Mammary epithelial cell (primary cell): ENCODE measurements at places on chromosomes 5 and 9. TPM values are rescaled to one million over a fixed set of nuclear protein-coding genes. Genes with fewer than 3 reads are reported as not detected.

GRCh38 chr9:101791938-101792337 lies 53.5 kb upstream of the GRIN3A start:
- DNase-seq, result peak; percentile 11

DNA sequence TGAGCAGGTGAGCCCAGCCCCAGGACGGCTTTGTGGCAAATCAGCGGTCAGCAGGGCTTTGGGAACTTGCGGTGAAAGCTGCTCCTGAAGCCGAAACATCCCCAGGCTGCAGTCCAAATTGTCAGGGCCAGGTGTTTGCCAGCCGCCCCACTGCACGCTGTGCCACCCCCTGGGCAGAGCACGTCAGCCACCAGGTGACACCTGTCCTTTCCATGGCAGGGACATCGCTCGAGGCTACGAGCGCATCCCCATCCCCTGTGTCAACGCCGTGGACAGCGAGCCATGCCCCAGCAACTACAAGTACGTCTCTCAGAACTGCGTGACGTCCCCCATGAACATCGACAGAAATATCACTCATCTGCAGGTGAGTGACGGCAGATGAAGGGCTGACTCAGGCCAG lies 64.4 kb upstream of the CACNA1B start:
- no peak for DNase-seq

GRCh38 chr5:44770780-44771717 lies 37.7 kb upstream of the MRPS30 start:
- DNase-seq, result no peak

GRCh38 chr9:113720495-113720894 lies 155.6 kb upstream of the ZNF618 start:
- no peak for DNase-seq

- no peak for DNase-seq
Observed at GRCh38 chr9:136690806-136691261, 3.6 kb upstream of the AGPAT2 start.

- DNase-seq, result no peak
Observed at GRCh38 chr5:171926311-171926710, 80.1 kb downstream of the FBXW11 start.

GRCh38 chr5:2182020-2182419 lies 299.3 kb upstream of the IRX4 start:
- DNase-seq, result no peak

GRCh38 chr9:106616026-106616425 lies 246.9 kb upstream of the ZNF462 start:
- no peak for DNase-seq

DNA sequence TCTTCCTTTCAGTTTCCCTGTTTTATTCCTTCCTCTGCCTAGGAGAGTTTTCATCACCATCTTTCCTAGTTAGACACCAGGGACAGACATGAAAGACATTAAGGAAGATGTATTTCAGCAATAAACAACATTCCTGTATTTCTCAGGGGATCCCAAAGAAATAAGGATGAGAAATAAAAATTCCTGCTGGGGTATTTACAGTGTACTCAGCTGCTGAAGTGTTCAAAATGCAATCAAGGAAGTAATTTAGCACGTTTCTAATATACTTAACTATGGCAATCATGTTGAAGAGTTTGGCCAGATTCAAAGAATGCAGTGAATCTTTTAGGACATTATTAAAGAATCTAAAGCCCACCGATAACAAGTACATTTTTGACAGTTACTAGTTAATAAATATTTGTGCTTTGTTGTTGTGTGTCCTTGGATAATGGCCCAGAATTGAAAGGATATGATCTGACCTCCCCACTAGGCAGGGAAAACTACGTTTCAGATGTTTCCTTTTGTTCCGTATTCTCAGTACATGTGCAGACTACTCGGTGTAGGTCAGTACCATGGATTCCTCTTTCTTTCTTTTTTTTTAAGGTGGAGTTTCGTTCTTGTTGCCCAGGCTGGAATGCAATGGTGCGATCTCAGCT lies 46.8 kb downstream of the INIP start:
- no peak for DNase-seq

GRCh38 chr5:60489377-60489776 lies 210.6 kb downstream of the DEPDC1B start:
- no peak for DNase-seq

DNA sequence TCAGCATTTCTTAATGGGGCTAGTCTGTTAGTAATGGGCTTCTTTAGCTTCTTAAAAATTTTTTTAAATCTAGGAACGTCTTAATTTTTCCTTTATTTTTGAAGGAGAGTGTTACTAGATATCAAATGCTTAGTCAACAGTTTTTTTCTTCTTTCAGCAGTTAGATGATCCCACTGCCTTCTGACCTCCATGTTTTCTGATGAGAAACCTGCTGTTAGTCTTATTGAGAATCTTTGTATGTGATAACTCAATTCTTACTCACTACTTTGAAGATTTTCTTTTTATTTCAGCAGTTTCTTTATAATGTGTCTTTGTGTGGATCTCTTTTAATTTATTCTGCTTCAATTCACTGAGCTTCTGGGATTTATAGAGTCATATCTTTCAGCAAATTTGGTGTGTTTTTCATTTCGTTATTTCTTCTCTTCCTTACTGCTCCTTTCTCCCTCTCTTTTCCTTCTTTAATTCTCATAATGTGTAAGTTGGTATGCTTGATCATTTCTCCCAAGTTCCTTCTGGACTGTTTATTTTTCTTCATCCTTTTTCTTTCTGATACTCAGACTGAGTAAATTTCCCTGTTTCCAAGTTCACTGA lies 205.8 kb downstream of the RANBP17 start:
- DNase-seq, result no peak

DNA sequence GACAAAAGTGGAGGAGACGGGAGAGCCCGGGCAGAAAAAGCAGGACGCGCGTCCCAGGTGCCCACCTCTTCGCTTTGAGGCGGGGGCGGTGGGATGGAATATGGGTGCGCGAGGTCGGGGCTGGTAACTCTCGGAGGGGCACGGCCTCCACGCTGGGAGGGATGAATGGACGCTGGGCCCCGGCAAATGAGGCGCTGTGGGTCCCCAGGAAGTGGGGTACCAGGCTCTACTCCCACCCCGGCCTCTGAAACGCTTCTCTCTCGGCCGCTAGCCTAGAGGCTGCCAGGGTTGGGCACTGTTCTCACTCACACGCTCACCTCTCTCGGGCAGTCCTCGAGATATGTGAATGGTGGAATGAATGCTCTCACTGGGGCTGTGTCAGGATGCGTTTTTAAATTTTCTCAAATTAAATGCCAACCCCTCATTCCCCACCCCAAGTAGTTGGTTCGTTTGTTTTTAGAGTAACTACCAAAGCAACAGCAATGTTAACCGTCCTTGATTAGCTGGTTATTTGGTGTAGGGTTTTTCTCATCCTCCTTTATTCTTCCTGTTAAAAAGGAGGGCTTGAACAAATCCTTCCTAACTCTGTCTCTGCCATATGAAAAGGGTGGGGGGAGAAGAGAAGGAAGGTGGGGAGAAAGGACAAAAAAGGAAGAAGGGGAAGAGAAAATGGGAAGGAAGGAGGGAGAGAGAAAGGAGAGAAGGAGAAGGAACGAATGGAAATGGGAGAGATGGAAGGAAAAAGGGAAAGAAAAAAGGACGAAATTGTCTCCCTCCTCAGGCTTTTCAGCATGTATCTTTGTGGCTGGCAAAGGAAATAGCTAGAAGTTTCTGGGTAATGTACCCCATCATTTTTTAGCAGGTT lies 1.3 kb upstream of the EBF1 start:
- DNase-seq, result no peak

- no peak for DNase-seq
Observed at GRCh38 chr9:110214586-110215355, 6.8 kb upstream of the C9orf152 start.

The SAPCD2 gene
- 3.9 TPM for polyA plus RNA-seq

The C9 gene
- not detected for polyA plus RNA-seq

The DBN1 gene
- polyA plus RNA-seq, result 35.0 TPM

The GMCL2 gene
- not detected for polyA plus RNA-seq
